ENCODE measurements at places on chromosomes 6 and 20.

GRCh38 chr6:56757588-56757984 is 114.9 kb upstream of the DST start:
- DNase-seq, result no peak

DNA sequence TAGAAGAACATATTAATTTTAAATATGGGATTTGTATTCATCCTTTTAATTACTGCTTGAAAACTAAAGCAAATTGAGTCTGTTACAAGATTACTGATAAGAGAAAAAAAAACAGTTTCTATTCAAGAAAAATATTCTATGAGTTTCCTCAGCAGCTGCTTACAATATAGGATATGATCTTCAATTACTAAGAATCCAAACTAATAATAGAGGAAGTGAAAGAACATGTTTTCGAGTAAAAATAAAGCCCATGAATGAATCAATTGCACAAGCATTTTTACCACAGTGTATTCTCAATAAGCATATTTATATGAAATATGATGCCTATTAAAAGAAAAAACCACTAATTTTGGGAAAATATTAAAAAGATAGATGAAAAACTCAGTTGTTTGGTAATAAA is 63.4 kb downstream of the AHI1 start:
- no peak for DNase-seq

DNA sequence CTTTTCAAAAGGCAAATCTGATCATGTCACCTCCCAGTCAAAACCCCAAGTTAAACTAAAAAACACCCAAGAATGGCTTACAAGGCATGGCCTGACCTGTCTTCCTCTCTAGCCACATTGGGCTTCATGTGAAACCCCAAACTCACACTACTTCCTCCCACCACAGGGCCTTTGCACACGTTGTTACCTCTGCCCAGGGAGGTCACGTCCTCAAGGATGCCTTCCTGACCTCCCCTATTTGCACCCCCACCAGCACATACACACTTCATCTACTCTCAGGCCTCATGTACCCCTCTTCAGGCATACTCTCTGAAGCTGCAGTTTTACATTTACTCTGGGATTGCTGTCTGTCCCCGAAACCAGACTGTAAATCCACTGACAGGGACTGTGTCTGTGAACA is 6.1 kb downstream of the EZR start:
- no peak for DNase-seq

GRCh38 chr20:40966103-40966502 is 62.5 kb upstream of the TOP1 start:
- no peak for DNase-seq

GRCh38 chr6:5096482-5096881 is 11.3 kb downstream of the PPP1R3G start:
- DNase-seq, result peak; percentile 57

GRCh38 chr20:25491446-25492038 is 84.1 kb downstream of the GINS1 start:
- no peak for DNase-seq

DNA sequence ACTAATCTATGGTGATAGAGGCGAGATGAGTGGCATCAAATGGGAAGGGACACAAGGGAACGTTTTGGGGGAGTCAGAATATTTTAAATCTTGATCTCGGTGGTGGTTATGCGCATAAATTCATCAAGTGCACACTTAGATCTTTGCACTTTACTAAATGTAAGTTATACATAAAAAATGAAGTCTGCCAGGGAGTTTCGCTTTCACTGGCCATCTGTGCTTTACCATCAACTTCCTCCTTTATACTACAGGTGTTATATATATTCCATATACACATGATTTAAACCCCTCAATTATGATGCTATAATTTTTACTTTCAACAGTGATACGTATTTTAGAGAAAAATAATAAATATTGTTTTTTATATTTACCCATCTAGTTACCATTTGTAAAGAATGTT is 97.6 kb upstream of the AKIRIN2 start:
- DNase-seq, result no peak

DNA sequence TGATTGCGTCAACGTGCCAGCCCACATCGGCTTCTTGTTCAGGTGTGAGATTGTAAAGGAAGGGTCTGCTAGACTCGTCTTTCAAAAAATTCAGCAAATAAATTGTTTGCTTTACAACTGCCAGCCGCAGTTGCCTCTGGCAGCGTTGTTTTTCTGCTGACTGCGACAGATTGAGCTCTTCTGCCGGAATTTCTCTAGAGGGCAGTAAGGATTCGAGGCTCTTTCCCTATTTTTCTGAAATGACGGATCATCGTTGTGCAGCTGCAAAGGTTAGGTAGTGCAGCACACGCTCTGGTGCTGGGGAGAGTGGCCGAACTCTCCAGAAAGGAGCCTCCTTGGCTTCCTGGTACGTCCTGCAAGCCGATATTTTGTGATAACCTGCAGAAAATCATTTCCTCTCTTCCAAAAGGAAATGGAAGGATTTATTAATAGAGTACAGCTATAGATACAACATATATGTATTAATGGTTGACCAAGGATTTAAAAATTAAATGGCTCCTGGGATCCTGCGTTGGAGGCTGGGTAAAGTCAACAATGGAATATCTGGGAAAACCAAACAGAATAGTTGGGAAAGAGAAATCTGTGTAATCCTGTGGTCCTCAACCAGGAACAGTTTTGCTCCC is 121.9 kb upstream of the ZFP64 start:
- no peak for DNase-seq

- no peak for DNase-seq
Measured at GRCh38 chr20:45970646-45971424, 1.2 kb downstream of the ZNF335 start.

DNA sequence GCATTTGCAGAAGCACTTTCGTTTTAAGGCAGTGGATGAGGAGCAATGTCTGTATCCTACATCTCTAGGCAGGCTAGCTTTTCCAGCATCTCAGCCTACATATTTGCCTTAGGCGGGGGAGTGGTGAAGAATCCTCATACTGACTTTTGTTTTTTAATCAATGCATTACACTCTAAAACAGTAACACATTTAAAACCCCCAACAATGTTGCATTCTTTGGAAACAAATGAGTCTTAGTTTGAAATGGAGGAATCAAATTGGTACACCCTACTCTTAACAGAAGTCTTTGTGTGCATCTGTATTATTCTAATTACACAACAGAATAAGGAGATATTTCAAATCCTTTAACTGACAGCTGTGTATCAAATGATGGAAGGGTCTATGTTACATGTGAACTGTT is 9.0 kb downstream of the NKAIN2 start:
- DNase-seq, result no peak

- peak; percentile 4 for DNase-seq
Measured at GRCh38 chr6:34514112-34514511, 42.0 kb downstream of the SPDEF start.

GRCh38 chr6:139644821-139645220 is 270.4 kb upstream of the CITED2 start:
- no peak for DNase-seq

DNA sequence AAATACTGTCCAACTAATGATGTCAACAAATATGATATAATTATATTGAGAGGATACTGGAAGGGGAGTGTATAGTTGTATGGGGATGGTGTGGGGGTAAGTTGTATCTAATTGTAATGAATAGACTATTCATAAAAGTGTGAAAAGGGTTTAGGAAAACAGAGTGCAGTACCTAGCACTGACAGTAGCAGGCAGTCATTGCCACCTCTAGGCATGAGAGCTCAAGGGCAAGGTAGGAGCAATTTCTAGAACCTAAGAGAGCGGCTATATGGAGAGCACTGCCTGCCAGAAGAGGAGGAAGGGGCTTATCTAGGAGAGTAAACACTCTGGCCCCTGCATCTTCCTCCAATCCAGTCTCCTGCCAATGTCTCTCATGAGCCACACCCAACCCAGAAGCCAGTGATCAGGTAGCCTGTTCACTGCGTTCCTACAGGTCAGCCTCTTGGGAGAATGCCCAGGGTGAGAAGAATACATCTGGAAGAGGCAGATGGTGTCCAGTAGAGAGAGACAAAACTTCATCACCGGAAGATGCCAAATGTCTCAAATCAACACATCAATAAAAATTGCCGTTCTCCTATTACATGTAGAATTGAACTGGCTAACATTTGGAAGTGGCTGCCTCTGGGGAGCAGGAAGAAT is 200.0 kb downstream of the LY86 start:
- DNase-seq, result no peak

DNA sequence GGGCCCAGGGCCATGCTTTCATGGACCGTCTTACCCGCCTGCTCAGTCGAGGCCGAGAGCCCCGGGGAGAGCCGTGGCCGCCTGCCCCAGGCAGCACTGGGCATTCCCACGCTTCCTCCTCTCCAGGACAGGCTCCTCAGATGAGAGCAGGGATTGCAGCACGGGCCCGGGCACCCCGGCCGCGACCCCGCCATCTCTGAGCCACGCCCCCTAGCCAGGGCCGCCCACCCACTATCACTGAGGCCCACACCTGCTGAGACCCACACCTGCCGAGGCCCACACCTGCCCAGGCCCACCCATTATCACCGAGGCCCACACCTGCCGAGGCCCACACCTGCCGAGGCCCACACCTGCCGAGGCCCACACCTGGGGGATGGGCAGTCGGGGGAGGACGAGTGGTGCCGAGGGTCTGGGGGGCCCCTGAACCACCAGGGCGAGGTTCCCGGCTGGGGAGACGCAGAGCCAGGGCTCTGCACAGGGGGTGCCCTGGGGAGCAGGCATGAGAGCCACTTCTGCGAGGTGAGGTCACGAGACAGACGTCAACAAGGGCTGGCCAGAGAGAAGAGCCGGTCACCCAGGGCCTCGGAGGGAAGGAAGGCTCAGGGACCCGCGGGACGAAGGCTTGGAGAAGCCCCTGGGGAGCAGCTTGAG is 235.6 kb downstream of the ERMARD start:
- peak; percentile 8 for DNase-seq

- no peak for DNase-seq
Measured at GRCh38 chr20:43900121-43900466, 14.6 kb upstream of the TOX2 start.

GRCh38 chr6:150252714-150253444 is 110.0 kb downstream of the PPP1R14C start:
- DNase-seq, result no peak

- no peak for DNase-seq
Measured at GRCh38 chr6:9295644-9296043, 860.3 kb upstream of the SLC35B3 start.

GRCh38 chr6:75493400-75494064 is at the start of gene FILIP1:
Gene FILIP1 (minus strand): TSS chr6:75493800. CDS start chr6:75414972, 78,828 bp downstream.
- DNase-seq, result peak; percentile 59

DNA sequence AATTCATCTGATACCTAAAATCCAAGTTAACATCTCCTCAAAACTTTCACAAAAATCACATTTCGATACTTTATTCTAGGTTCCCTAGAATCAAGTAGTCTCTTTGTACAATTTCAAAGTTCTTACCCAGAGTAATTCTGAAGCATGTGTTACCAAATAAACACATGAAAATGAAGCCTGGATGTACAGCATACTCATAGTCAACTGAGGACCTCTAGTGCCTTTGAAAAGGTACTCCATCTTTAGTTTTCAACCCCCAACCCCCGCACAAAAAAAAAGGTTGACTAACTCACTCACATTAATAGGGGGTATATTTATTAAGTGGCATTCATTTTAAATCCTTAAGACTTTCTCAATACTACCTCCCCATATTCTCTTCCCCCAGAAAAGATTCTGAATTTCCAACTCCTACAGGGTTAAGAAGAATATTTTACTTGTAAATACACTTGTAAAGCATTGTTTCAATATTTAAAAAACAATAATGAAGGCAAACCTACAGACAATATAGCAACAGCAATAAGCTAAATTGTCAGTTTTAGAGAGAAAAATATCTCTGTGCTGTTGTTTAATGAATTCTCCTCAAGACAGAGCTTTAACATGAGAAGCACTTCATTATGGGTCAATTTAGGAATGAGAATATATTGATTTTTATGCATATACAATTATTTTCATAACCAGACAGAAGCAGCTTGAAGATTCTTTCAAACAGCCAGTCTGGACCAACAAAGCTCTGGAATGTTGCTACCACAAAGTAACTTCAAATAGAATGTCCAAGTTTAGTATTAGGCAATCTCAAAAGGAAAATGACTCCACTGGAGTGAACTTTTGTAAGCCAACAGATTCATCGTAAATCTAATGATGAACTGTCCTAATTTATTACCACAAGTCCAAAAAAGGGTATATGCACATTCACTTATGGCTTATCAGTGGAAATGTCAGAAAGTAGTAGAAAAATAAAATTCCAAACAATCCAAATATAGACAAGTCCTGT is 3.3 kb downstream of the PLN start:
- no peak for DNase-seq

GRCh38 chr6:166786704-166787293 is 159.7 kb upstream of the RPS6KA2 start:
- DNase-seq, result no peak

GRCh38 chr6:125942672-125943527 is 13.7 kb upstream of the HINT3 start:
- DNase-seq, result no peak

DNA sequence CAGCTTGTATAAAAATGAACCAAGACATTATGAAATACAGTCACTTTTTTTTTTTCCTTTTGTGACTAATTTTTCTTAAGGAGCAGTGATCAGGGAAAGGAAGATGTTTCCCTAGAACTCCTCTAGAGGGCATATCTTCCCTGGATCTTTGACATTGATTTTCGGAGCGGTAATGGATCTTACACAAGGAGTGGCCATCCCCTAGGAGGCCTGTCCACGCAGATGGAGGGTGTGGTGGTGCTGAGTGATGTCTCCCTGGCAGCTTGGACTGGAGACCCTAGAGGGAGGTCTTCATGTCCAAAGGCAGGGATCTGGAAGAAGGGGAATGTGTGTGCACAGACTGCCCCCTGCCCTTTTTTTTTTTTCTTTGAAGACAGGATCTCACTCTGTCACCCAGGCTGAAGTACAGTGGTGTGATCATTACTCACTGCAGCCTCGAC is 7.0 kb upstream of the KIFC1 start:
- no peak for DNase-seq

DNA sequence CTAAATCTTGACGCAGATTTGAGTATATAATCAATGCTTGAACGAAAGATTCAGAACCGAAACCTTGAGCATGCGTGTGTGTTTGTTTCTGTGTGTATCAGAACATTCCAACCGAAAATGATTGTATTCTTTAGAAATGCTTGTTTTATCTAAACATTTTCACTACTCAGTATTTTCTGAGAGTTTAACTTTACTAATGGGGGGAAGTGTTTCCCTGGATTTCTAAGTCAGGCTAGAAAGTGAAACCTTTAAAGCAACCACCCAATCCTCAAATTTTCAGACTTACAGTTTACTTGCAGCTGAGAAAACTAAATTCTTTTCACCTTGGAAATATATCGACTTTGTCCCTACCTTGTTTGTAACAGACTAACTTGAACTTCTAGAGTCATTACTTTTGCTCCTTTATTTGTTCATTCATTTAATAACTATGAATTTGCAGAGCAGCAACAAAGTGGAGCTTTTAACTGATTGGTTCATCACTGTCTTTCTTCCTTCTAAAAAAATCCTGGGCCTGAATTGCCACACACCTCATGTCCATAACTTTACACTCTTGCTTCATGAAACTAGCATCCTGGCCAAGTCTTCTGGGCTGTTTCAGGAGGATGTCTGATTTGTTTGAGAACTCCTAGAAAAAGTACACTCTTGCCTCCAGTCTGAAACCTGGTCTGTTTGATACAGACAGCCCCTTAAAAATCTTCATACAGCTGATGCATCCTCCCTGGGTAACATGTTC is 77.8 kb upstream of the XRN2 start:
- DNase-seq, result no peak

Data from left ventricle myocardium inferior (tissue), 1 donor.